WTC11 (cell line): ENCODE measurements at places on chromosomes 5 and 9. TPM values are rescaled to one million over a fixed set of nuclear protein-coding genes. Genes with fewer than 3 reads are reported as not detected.
A peak's percentile ranks its signal among the peaks of the same experiment; 100 is the strongest.

The MEF2C gene
- total RNA-seq: 1.4 to 3.6 TPM (median 1.7 TPM) in 3 replicates

DNA sequence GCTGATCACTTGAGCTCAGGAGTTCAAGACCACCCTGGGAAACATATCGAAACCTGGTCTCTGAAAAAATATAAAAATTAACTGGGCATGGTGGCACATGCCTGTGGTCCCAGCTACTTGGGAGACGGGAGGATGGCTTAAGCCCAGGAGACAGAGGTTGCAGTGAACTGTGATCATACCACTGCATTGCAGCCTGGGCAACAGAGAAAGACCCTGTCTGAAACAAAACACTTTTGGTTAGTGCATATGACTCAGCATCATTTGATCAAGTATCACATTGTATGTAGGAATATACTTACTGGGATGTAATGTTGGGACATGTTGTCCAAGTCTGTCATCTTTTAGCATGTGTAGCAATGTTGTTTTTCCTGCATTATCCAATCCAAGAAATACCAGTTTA, 12.0 kb downstream of the SAR1B start:
- H3K36me3 ChIP-seq: peaks cover 39% of the 10 kb centered on the region
- H3K27me3 ChIP-seq: no peaks in the 10 kb centered on the region
- no peak overlapping the region for H3K4me3 ChIP-seq
- H3K4me1 ChIP-seq: no peaks in the 10 kb centered on the region
- H3K27ac ChIP-seq: no peak overlapping the region
- no peak for DNase-seq

GRCh38 chr9:515665-516064, 301.0 kb downstream of the DOCK8 start:
- peaks cover 18% of the 10 kb centered on the region for H3K4me1 ChIP-seq
- peaks cover 10% of the 10 kb centered on the region; the same call in 1 of the 2 replicates for H3K36me3 ChIP-seq

The BTNL8 gene
- 0.48 to 0.96 TPM (median 0.85 TPM) in 3 replicates for total RNA-seq

DNA sequence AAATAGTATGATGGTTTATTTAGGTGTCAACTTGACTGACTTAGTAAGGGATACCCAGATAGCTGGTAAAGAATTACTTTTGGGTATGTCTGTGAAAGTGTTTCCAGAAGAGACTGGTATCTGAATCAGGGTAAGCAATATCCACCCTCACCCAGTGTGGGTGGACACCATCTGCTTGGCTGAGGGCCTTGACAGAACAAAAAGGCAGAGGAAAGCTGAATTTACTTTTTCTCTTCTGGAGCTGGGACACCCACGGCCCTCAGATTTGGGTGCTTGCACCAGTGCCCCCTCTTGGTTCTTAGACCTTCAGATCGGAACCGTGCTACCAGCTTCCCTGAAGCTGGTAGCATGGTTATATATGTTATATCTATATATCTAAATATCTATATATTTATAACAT, 489.5 kb upstream of the MPDZ start:
- H3K36me3 ChIP-seq: no peaks in the 10 kb centered on the region
- H3K4me1 ChIP-seq: no peaks in the 10 kb centered on the region
- H3K4me3 ChIP-seq: no peak overlapping the region
- H3K27me3 ChIP-seq: no peaks in the 10 kb centered on the region
- no peak overlapping the region for H3K27ac ChIP-seq
- no peak for DNase-seq

The CDK9 gene
- 106 to 111 TPM (median 107 TPM) in 3 replicates for total RNA-seq

The OCLN gene
- 58.3 to 73.2 TPM (median 70.6 TPM) in 3 replicates for total RNA-seq

GRCh38 chr5:140143521-140144258, 18.0 kb downstream of the IGIP start:
- no peak for DNase-seq
- peaks cover 17% of the 10 kb centered on the region for H3K4me1 ChIP-seq
- no peaks in the 10 kb centered on the region for H3K36me3 ChIP-seq
- H3K27me3 ChIP-seq: peaks cover 55% of the 10 kb centered on the region

DNA sequence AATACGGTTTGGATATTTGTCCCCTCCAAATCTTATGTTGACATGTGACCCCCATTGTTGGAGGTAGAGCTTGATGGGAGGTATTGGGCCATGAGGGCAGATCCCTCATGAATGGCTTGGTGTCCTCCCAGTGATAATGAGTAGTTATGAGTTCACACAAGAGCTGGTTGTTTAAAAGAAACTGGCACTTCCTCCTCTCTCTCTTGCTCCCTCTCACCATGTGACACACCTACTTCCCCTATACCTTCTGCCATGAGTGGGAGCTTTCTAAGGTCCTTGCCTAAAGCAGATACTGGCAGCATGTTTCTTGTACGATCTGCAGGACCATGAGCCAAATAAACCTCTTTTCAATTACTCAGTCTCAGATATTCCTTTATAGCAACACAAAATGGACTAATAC, 132.0 kb downstream of the PIK3R1 start:
- no peak overlapping the region for H3K27ac ChIP-seq
- H3K27me3 ChIP-seq: no peaks in the 10 kb centered on the region
- H3K36me3 ChIP-seq: peaks cover 8% of the 10 kb centered on the region
- H3K4me3 ChIP-seq: no peak overlapping the region
- peaks cover 9% of the 10 kb centered on the region for H3K4me1 ChIP-seq

DNA sequence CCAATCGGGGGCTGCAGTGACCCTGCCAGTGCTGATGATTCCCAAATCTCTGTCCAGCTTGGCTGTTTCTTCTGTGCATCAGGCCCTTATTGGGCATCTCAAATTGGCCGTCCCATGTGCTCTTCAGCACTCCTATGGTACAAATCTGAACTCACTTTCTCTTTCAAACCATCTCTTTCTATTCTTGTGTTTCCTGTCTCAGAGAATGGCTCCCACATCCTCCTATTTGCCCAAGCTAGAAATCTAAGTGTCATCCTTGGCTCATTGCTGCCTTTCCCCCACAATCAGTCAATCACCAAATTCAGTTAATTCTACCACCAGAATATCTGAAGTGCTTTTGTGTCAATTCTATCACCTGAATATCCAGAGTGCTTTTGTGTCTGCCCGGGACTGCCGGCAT, 336.6 kb downstream of the CWC27 start:
- H3K27me3 ChIP-seq: peaks cover 7% of the 10 kb centered on the region
- H3K36me3 ChIP-seq: no peaks in the 10 kb centered on the region
- H3K4me3 ChIP-seq: no peak overlapping the region
- no peak overlapping the region for H3K27ac ChIP-seq
- H3K4me1 ChIP-seq: peaks cover 33% of the 10 kb centered on the region

GRCh38 chr9:87116492-87116891, 169.2 kb upstream of the GAS1 start:
- no peaks in the 10 kb centered on the region; the same call in 1 of the 2 replicates for H3K27me3 ChIP-seq
- H3K36me3 ChIP-seq: 0 out of 2 replicates have a peak, but pooled peaks cover 2% of the 10 kb centered on the region
- H3K4me3 ChIP-seq: no peak overlapping the region
- DNase-seq: no peak

DNA sequence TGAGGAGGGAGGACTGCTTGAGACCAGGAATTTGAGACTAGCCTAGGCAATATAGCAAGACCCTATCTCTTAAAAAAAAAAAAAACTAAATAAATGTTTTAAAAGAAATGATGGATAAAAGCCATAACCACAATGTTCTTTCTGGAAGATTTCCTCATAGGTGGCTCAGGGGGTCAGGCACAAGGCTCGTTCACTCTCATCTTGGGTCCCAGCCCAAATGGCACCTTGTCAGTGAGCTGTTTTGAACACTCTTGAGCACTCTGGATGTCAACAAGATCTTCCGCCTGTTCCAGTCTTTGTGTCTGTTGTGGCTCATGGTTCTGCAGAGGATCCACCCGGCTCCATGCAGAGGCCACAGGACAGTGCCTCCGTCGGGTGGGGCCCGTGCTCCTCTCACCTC, 35.7 kb upstream of the LMX1B start:
- H3K36me3 ChIP-seq: no peaks in the 10 kb centered on the region
- H3K4me1 ChIP-seq: peaks cover 7% of the 10 kb centered on the region
- no peak for DNase-seq
- H3K4me3 ChIP-seq: no peak overlapping the region
- H3K27ac ChIP-seq: no peak overlapping the region

The DND1 gene
- 2.1 to 3.3 TPM (median 2.9 TPM) in 3 replicates for total RNA-seq

DNA sequence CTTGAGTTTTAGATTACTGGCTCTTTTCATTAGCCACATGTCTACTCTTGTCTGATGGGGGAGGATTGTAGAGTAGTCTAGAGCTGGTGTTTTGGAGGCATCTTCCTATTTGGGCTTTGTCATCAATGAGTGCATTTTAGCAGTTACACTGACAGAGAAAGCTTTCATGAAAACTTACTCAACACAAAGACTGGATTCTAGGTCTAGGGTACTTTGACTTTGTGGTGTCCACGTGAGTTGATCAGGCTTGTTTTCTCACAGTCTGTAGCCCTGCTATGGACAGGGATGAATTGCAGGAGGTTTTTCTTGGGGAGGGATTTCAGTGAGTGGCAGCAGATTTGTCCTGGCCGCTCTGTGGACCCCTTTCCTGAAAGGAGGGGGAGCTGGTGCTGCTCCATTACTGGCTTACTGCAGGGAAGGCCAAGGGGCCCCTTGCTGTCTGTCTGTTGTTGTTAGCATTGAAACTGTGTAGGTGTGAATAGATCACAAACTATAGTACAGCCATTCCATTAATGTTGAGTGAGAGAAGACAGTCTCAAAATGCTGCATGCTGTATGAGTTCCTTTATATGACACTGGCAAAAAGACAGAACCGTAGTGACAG, 6.6 kb downstream of the TRIO start:
- H3K27me3 ChIP-seq: peaks cover 8% of the 10 kb centered on the region; the same call in 1 of the 2 replicates
- no peaks in the 10 kb centered on the region for H3K36me3 ChIP-seq
- H3K4me1 ChIP-seq: peaks cover 85% of the 10 kb centered on the region

The TAS2R1 gene
- total RNA-seq: not detected in 3 replicates

DNA sequence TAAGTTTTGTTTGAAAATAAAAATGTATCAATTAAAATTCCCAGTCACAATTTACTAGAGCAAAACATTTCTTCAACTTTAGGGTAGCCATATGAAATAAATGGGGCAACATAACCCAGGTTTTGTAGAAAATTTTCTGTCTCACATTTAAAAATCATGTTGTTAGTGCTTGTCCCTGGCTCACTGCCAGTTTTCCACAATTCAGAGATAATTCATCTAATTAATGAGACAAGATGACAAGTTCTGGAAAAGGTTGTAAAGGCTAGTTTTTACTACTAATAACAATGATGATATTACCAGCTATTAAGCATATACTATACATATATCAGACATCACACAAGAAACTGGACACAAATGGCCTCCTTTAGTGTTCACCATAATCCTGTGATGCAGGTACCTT, 45.9 kb downstream of the MEGF9 start:
- H3K36me3 ChIP-seq: no peaks in the 10 kb centered on the region
- H3K27ac ChIP-seq: no peak overlapping the region
- no peaks in the 10 kb centered on the region for H3K4me1 ChIP-seq
- no peak overlapping the region for H3K4me3 ChIP-seq

GRCh38 chr9:137482094-137482781, 23.1 kb upstream of the NSMF start:
- DNase-seq: no peak
- no peaks in the 10 kb centered on the region for H3K36me3 ChIP-seq
- 0 out of 2 replicates have a peak overlapping the region, but pooled peaks have one; percentile 57 for H3K27ac ChIP-seq

- no peaks in the 10 kb centered on the region for H3K36me3 ChIP-seq
- H3K4me3 ChIP-seq: no peak overlapping the region
- no peak for DNase-seq
- no peaks in the 10 kb centered on the region for H3K4me1 ChIP-seq
Observed at GRCh38 chr9:86503314-86503713, 149.1 kb upstream of the TUT7 start.

DNA sequence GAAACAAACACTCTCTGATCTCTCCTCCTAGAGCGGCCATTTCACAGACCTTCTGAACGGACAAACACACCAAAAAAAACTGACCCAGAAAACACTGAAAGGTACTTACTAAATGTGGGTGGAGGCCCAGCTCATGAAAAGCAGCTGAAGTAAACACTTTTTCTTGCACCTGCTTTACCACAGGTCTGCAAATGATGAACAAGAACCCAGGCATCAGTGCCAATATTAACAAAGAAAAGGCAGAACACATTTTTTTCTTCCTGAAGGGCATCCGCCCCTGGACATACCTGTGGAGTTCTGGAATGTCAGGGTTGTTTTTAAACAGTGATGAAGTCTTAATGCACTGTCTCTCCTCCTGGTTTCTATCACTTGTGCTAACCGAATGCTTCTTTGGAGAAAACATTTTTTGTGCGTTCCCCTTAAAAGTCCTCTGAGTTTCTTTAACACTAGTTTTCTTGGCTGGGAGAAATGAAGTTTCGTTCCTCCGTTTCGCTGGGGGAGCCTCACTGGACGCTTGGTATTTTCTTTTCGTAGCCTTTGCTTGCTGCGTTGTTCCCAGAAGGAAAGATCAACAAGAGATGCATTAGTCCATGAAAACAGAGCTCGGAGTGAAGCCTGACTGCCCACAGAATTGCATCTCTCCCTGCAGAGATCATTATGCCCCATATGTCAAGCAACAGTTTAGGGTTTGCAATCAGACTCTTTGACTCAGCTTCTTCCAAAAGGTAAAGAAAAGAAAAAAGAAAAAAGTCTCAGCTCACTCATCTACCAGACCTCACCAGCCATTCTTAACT, 7.4 kb downstream of the DDX31 start:
- peak overlapping the region; percentile 37; the same call in 1 of the 2 replicates for H3K27ac ChIP-seq
- H3K27me3 ChIP-seq: no peaks in the 10 kb centered on the region
- H3K4me3 ChIP-seq: no peak overlapping the region
- peaks cover 8% of the 10 kb centered on the region for H3K4me1 ChIP-seq
- no peak for DNase-seq
- H3K36me3 ChIP-seq: peaks cover 33% of the 10 kb centered on the region

GRCh38 chr5:10384483-10384882, 31.0 kb downstream of the MARCHF6 start:
- no peaks in the 10 kb centered on the region for H3K27me3 ChIP-seq
- no peak overlapping the region for H3K4me3 ChIP-seq
- no peaks in the 10 kb centered on the region for H3K4me1 ChIP-seq
- no peak for DNase-seq
- H3K27ac ChIP-seq: no peak overlapping the region
- peaks cover 11% of the 10 kb centered on the region for H3K36me3 ChIP-seq

The SLC34A3 gene
- 0.13 to 0.23 TPM (median 0.14 TPM) in 3 replicates for total RNA-seq

The LIFR gene
- 12.9 to 14.4 TPM (median 13.7 TPM) in 3 replicates for total RNA-seq

The PCDHB5 gene
- total RNA-seq: 6.8 to 12.5 TPM (median 8.5 TPM) in 3 replicates

DNA sequence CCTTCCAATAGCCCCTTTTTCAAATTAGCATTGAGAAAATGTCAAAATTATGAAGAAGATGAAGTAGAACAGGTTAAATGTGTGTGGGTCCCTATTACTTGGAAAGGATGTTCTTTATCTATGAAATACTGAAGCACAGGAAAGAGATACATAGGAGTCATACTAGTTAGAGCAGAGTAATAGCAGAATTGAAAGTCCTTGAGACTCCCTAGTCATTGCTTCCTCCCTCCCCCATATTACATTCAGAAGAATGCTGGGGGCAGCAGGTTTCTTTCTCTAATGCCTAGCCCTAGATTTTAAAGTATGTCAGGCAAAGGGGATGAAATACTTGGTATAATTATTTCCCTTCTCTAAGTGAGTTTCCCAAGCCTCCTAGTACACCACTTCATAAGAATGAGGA, 4.4 kb downstream of the ZCCHC9 start:
- H3K36me3 ChIP-seq: peaks cover 3% of the 10 kb centered on the region
- H3K27me3 ChIP-seq: no peaks in the 10 kb centered on the region
- H3K27ac ChIP-seq: no peak overlapping the region
- no peak overlapping the region for H3K4me3 ChIP-seq
